ENCODE measurements at places on chromosomes 12 and 14.
A peak's percentile ranks its signal among the peaks of the same experiment; 100 is the strongest.

- DNase-seq: no peak
These were observed 5.3 kb downstream of the TTC8 start for GRCh38 chr14:88829685-88830302.

- no peak for DNase-seq
These were observed 155.0 kb upstream of the C14orf180 start for GRCh38 chr14:104424406-104425072.

DNA sequence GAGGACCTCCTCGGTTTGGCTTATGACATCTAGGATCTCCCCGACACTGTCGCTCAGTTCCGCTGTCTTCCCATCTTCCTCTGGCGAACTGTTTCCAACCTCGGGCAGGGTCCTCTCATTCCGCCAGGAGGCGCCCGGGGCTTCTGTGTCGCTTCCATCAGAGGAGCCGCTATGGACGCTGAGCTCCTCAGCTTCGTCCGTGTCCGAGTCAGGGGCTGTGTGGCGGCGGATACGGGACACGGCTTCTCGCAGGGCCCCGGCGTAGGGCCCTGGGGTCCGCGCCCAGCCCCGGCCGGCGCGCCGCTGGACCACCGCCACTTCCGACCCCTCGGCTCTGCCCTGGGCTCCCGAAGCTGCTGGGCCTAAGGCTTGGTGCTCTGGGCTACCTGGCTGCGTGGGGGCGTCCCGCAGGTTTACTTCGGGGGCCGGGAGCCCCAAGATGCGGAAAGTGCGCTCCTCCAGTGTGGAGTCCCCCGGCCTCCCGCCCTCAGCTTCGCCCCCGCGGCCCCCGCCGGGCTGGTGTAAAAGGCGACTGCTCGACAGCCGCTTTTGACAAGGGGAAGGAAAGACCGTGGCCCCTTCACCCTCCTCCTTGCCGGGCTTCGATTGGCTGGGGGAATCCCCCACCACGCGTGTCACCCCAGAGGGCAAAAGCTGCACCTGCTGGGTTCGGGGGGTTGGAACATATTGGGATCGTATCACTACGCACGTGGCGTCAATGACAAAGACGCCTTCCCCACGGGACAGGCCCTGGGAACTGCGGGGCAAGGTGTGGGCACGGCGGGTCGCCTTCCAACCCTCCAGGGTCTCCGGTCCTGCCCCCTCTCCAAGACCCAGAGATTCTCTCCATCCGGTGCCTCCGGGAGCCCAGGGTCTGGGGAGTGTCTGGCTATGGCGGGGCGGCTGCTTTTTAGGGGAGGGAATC lies 2.1 kb downstream of the DDN start:
- DNase-seq: peak; percentile 57

DNA sequence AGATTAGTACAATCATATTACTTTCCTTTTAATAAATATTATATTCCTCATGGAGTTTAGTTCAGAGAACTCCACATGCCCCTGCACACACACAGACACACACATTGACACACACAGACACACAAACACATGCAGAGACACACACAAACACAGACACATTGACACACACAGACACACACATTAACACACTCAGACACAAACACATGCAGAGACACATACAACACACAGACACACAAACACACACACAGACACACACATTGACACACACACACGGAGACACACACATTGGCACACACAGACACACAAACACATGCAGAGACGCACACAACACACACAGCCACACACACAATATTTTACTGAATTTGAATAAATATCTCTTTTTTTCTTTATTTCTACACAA lies 12.5 kb upstream of the SCARB1 start:
- DNase-seq: no peak

DNA sequence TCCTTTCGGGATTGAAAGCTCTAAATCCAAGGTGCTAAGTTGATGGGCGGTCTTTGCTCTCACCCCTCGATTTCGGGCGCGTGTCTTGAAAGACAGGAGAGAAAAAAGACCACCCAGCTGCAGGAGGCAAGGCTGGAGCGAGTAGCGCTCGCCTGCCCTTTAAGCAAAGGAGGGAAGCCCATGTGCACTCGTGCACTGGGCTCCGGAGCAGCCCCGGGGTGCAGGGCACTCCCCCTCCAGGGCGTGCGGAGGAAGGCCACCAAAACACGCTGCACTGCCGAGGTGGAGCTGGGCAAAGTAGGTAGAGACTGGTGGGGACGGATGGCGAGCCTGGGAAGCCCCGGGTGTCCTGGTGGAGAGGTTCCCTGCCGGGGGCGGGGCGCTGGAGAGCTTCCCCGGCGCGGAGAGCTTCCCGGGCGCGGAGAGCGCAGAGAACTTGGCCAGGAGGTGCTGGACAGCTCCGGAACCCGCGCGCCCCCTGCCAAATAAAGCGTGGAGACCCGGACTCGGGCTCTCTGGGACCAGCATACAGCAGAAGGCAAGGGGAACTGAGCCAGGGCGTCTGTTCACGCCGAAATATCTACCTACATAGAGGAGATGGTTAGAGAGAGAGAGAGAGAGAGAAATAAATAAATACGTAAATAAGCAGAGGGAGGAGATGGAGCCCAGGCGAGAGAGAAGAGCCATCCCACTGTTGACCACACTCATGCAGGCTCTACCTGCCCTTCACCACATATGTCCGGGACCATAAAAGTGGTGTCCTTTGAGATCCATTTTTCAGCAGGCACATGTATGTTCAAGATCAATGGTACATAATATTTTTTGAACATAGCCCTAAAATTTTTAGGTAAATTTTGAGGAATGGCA lies 662 bp upstream of the NELL2 start:
- DNase-seq: peak; percentile 24

DNA sequence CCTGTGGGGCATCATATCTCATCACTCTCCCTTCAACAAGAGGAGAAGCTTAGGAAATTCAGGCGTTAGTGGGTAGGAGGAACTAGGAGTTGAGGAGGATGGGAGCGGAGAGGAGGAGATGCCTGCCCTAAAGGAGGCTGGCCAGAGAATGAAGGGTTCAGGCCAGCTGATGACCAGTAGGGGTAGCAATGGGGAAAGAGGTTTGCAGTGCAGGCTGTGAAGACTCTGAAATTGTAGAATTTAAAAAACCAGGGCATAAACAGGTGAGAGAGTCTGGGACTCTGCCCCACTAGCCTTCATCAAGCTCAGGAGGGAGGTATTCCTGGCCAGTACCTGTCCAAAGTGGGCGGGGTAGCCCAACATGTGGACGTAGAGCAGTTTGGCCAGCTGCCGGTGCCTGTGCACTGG lies 809 bp downstream of the AP1G2 start:
- peak; percentile 48 for DNase-seq

DNA sequence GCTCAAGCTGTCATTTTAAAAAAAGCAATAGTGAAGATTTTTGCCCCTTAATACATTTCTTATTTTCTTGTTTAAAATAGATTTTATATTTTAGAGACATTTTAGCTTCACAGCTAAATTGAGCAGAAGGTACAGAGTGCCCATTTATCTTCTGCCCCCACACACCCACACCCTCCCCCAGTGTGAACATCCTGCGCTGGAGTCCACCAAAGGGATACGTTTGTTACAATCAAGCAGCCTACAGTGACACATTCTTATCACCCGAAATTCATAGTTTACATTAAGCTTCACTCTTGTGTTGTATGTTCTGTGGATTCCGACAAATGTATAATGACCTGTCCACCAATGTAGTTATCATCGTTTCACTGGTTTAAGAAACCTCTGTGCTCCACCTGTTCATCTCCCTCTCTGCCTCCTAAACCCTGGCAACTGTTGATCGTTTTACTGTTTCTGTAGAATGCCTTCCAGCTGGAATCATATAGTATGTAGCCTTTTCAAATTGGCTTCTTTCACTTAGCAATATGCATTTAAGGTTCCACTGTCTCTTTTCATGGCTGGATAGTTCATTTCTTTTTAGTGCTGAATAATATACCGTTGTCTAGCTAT lies 91.0 kb upstream of the TRAF3 start:
- no peak for DNase-seq

GRCh38 chr12:12244341-12244740 lies 22.5 kb downstream of the LRP6 start:
- DNase-seq: no peak

- no peak for DNase-seq
These were observed 38.4 kb downstream of the AKAP3 start for GRCh38 chr12:4610481-4610880.

GRCh38 chr14:61103541-61104339 lies 122.7 kb downstream of the SLC38A6 start:
- DNase-seq: peak; percentile 77

Measured in Calu3 (cell line).